EH (cell line): ENCODE measurements at places on chromosomes 3 and 15.
A peak's percentile ranks its signal among the peaks of the same experiment; 100 is the strongest.

GRCh38 chr3:42652611-42653302 lies 740 bp upstream of the ZBTB47 start:
- DNase-seq = peak; percentile 87

DNA sequence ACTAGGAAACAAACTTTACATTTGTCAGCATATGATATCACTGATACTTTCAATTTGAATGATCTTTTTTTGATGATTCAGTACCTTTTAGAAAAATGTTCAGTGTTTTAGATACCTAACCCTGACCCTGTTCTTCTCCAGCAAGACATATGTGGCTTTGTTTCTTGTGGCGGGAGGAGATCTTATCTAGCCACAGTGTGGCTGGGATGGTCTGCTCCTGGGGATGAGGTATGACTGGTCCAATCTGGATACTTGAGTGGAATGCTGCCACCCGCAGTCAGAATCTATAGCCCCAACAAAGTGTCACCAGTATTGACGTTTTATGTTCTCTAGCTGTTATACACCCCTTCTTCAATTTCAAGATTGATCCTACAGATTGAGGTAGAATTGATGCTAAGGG lies 439.0 kb upstream of the GOLIM4 start:
- no peak for DNase-seq

DNA sequence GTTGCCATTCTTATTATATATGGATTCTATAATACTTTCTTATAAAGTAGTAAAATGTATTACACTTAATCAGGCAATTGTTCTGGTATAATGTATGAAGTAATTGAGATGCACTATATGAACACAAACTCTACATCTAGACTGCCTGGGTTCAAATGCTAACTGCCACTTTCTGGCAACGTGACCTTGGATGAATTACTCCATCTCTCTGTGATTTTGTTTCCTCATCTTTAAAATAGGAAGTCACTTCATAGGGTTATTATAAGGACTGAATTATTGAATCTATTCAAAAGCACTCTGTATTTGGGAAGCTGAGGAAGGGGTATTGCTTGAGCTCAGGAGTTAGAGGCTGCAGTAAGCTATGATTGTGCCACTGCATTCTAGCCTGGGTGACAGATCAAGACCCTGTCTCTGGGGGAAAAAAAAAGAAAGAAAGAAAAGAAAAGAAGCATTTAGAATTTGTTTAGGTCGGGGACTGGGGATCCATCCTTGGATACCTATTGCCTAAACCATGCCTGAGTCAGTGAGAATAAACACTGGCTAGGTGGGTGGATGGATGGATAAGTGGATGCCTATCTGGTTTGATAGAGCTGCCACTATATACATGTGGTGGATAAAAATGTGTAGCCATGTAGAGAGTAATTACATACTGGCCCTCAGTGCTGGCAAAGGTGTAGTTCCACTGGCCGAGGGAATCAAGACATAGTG lies 2.5 kb downstream of the TM4SF1 start:
- DNase-seq = no peak

- DNase-seq = no peak
Measured at GRCh38 chr3:168705412-168705811, 609.7 kb upstream of the GOLIM4 start.

- DNase-seq = no peak
Measured at GRCh38 chr3:154182975-154183374, 61.8 kb downstream of the ARHGEF26 start.

DNA sequence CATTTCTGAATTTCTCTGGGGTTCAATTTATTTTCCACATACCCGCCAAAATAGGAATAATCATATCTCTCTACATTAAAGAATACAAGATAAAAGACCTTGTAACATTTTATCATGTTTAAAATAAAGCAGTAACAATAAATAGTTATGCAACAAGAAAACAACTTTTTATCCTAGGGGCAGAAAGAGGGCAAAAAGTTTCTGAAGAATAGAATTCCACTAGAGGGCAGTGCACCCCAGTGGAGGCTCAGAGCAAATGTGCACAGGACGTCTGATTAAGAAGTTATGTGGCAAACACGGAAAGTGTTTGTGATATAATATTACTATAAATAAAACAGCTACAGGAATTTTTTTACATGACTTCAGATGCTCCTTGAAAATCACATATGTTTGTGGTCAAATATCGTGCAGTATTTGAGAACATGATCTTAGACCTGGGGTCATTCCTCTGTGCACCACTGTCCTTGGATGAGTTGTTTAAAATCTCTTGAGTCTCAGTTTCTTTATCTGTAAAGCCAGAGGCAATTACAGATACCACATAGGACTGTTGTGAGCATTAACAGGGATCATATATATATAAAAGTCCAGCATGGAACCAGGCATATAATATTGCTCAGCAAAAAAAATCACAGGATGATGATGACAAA lies 13.2 kb upstream of the PIK3R4 start:
- peak; percentile 59 for DNase-seq

- DNase-seq = peak; percentile 68
Measured at GRCh38 chr15:58465866-58466517, 34.2 kb downstream of the LIPC start.

- DNase-seq = no peak
Measured at GRCh38 chr15:92101708-92102394, 248.3 kb downstream of the SLCO3A1 start.

- no peak for DNase-seq
Measured at GRCh38 chr3:47000922-47001730, 21.7 kb downstream of the NBEAL2 start.

DNA sequence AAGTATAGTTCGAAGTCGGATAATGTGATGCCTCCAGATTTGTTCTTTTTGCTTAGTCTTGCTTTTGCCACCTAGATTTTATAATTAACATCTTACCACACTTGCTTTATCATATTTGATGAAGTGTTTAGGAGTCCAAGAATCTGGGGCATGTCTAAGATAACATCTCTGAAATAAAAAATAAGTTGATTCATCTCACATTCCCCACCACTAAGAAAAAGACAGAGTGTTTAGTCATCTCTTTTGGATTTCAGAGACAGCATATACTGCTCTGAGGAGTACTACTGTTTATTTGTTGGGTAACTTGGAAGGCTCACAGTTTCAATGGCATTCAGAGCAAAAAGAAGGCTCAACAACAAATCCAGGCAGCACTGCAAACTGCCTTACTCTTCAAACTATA lies 324.2 kb upstream of the ATP11B start:
- DNase-seq = no peak

DNA sequence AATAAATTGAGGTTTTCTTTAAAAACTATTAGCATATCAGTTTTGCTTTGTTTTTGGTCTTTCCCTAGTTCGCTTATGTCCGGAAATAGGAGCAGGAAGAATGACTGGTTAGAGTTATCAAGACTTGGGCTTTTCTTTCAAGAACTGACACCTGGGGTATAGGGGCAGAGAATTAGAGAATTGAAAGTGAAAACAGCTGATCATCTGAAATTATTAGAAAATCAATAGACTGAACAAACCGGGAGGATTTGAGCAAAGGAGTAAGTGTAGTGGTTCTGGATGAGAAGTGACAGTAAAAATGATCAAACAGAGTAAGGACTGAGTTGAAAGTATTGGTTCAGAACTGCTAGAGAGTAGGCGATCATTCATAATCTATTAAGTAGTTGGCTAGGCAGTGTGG lies 6.0 kb downstream of the MINDY2 start:
- DNase-seq = no peak

- DNase-seq = peak; percentile 56
Measured at GRCh38 chr3:20561166-20561565, 375.2 kb upstream of the SGO1 start.

GRCh38 chr3:58473275-58473674 lies 18.6 kb upstream of the KCTD6 start:
- DNase-seq = no peak

GRCh38 chr3:187713504-187713903 lies 11.1 kb upstream of the RTP2 start:
- peak; percentile 63 for DNase-seq

DNA sequence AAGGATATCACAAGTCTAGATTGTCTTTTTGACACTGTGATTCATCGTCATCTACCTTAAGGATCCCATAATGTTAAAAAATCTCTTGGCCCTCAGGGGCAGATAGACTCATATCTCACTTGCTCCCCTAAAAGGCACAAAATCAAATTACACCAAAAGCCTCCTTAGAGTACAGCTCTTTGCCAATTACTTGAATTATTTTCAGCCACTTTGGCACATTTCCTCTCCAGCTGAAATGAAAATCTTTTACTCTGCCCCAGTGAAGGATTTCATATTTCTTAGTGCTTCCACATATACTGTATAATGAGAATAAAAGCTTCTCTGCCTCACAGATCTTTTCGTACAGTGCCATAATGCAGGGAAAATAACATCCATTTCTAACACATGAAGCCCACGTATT lies 190.7 kb upstream of the GBE1 start:
- no peak for DNase-seq

DNA sequence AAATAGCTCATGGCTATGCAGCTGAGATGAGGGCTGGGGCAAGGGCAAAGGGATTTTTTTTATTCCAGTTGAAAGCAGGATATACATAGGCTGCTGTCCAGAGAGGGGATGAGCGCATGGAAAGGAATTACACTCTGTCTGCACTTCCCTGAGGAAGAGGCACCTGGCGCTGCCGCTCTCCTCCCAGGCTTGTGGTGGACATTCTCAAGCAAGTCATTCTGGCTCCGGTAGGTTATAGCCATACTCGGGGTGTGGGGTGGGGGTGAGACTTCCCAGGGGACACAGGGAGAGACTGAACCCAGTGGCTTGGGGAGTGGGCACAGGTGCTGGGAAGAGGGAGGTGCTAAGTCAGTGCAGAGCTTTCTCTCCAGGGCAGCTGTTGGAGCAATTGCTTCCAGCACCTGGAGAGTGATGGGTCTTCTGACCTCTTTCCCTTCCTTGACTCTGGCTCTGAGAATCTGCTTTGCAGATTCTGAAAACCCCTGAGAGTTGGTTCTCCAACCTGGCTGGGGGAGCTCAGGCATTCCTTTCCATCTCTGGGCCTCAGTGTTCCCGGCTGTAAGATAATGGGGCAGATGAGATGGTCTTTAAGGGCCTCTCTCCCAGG lies 24.3 kb downstream of the CYP8B1 start:
- no peak for DNase-seq

- no peak for DNase-seq
Measured at GRCh38 chr15:65028338-65028737, 1.1 kb downstream of the MTFMT start.

DNA sequence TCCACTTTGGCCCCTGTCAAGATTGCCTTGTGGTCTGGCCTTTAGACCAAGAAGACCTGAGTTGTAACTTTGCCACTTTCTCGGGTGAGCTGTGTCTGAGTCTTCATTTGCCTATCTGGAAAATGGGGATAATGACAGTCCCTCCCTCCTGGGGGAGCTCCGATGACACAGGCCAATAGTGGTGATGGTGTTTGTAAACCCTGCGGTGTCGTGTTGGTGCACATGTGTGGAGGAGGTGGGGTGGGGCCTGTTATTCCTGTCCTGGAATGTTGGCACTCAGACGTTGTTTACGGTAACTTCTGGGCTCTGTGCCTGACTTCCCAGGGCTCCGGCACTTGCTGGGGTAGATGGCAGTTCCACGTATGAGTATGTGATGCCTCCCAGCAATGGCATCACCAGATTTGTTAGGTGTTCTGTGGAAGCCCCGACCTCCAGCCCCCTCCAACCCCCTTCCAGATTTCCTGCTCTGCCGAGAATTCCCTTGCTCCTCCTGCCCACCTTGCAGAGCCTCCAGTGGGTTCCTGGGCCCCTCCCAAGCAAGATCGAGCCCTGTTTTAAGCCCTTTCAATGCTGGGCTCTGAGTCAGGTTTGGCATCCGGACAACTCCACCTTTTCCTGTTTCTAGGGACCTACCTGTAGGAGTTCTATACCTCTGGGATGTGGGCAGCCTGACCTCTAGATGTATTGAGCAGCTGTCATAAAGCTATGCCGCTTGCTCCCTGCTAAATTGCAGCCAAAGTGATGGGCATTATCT lies 31.4 kb downstream of the HRH1 start:
- peak; percentile 98 for DNase-seq

- no peak for DNase-seq
Measured at GRCh38 chr3:195701042-195701915, 19.5 kb upstream of the MUC20 start.

DNA sequence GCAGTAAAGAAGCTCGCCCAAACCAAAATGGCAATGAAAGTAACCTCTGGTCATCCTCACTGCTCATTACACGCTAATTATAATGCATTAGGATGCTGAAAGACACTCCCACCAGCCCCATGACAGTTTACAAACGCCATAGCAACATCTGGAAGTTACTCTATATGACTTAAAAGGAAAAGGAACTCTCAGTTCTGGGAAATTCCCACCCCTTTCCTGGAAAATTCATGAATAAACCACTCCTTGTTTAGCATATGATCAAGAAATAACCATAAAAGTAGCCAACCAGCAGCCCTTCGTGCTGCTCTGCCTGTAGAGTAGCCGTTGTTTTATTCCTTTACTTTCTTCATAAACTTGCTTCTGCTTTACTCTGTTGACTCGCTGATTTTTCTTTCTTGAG lies 164.6 kb downstream of the SMAD6 start:
- DNase-seq = no peak

GRCh38 chr15:94359716-94360115 lies 128.4 kb downstream of the MCTP2 start:
- DNase-seq = no peak

GRCh38 chr3:15676259-15676658 lies 74.7 kb downstream of the BTD start:
- DNase-seq = peak; percentile 68

GRCh38 chr3:66385066-66385465 lies 115.8 kb downstream of the LRIG1 start:
- no peak for DNase-seq
